ENCODE measurements at places on chromosomes 2 and 18. TPM values are rescaled to one million over a fixed set of nuclear protein-coding genes. Genes with fewer than 3 reads are reported as not detected.

DNA sequence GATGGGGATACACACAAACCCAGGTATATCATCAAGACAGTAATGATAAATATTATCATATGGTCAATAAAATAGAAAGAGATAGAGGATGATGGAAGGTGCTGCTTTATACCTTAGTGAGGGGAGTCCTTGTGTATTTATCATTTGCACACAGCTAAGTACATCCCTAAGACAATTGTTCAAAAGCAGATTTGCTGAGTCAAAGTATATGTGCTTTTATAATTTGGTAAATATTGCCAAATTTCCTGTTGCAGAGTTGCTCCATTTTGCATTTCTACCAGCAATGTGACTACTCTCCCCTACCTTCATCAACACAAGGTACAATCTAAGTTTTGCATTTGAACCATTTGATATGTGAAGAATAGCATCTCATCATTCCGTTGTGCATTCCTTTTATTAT lies 22.6 kb upstream of the PLEK start:
- DNase-seq, result no peak

DNA sequence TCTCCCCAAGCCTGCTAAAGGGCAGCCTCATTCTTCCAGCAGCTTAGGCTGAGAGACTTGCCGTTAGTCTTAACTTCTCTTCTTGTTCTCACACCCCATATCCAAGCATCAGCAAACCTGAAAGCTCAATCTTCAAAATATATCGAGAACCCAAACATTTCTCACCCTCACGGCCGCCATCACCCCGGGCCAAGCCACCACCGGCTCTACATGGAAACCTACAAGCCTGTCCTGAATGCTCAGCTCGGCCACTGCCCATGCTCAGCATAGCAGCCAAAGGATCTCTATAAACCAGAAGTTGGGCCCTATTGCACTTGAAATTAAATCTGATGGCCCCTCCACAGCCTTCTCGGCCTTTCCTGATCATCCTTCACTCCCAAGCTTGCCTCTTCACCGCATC lies 2.1 kb downstream of the HS1BP3 start:
- DNase-seq, result no peak

- peak; percentile 25 for DNase-seq
Measured at GRCh38 chr2:172342078-172342477, 85.3 kb upstream of the ITGA6 start.

The GDF7 gene
- 17.2 TPM for total RNA-seq

DNA sequence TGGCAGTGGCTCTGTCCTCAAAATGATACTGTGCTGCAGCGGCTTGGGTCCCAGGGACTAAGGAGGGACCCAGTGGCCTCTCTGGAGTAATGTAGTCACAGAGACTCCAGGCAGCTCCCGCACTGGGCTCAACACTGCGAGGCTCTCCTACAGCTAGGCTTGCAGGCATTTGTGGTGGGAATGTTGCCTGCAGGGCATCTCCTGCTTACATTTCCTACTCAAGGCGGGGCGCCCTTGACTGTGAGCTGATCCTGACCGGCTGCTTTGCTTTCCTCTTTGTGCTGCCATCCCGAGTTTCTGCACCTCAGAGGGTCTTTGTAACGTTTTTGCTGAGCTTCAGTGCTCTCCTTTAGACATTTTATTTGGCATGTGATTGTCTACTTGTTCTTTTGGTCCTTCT lies 177.4 kb upstream of the FN1 start:
- no peak for DNase-seq

GRCh38 chr2:72770879-72771461 lies 54.9 kb downstream of the EXOC6B start:
- DNase-seq, result peak; percentile 78

DNA sequence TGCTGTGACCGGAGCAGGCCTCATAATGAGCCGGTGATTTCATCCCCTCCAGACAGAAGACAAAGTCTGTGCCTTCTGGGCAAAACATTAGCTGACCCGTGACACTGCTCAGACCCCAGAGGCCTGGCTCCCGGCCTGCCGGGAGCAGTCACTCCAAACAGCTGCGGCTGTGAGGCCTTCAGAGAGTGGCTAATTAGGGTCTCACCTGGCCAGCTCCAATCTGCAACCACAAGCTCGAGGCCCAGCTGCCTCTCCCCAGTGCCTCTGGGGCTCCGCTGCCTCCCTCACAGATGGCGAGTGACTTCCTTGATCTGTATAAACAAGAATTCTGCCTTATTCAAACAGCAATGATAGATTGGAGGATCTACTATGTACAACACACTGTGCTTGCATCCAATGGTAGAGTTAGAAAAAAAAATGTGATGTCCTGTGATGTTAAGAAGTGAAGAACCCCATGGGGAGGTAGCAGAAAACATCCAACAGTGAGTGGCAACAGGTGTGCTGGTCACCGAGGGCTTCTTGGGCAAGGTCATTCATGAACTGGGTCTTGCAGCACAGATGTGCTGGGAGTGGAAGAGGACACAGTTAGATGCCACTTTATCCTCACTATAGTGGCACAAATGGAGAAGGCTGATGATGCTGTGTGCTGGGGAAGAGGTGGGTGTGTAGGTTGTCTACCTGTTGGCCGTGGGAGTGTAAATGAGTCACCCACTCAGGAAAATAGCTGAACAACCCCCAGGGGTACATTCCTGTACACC lies 98.2 kb upstream of the ASAP2 start:
- DNase-seq, result no peak

The IL1RL2 gene
- 0.13 TPM for total RNA-seq

GRCh38 chr18:3541549-3542386 lies 91.8 kb downstream of the TGIF1 start:
- DNase-seq, result no peak

The IHH gene
- under 0.01 TPM for total RNA-seq

The RND3 gene
- 25.5 TPM for total RNA-seq

GRCh38 chr18:30601541-30601940 lies 441.0 kb downstream of the DSC3 start:
- no peak for DNase-seq

GRCh38 chr18:74873629-74874028 lies 276.0 kb downstream of the ZNF407 start:
- no peak for DNase-seq

GRCh38 chr2:222017252-222017850 lies 281.4 kb downstream of the PAX3 start:
- no peak for DNase-seq

DNA sequence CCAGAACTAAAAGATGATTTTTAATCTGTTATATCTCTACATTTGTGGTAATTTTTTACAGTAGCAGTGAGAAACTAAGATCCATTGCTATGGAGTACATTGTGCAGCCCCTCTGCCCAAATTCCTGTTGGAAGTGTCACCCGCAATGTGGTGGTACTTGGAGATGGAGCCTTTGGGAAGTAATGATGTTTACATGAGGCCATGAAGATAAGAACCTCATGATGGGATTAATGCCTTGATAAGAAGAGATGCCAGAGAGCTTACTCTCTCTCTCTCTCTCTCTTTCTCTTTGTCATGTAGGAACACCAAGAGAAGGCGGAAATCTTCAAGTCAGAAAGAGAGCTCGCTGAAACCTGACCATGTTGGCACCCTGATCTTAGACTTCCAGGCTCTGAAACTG lies 535.4 kb downstream of the PID1 start:
- DNase-seq, result no peak

DNA sequence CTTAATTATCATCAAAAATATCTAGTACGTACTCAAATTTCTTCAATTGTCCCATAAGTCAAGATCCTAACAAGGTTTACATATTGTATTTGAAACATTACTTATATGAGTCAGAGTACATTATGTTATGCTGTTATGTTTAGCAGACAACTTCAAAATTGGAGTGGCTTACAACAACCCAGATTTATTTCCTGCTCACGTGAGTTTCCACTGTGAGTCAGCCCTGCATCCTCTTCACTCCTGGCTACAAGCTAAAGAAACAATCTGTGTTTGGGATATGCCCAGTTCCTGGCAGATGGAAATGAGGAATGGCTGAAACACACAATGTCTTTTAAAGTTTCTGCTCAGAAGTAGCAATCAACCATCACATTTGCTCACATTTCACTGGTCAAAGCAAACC lies 31.5 kb upstream of the TANC1 start:
- DNase-seq, result peak; percentile 98

The KRTCAP3 gene
- 0.38 TPM for total RNA-seq

The ARL4C gene
- 2.7 TPM for total RNA-seq

GRCh38 chr18:41244591-41245037 lies 710.4 kb upstream of the PIK3C3 start:
- no peak for DNase-seq

GRCh38 chr18:65822826-65823225 lies 72.0 kb downstream of the CDH7 start:
- DNase-seq, result no peak

DNA sequence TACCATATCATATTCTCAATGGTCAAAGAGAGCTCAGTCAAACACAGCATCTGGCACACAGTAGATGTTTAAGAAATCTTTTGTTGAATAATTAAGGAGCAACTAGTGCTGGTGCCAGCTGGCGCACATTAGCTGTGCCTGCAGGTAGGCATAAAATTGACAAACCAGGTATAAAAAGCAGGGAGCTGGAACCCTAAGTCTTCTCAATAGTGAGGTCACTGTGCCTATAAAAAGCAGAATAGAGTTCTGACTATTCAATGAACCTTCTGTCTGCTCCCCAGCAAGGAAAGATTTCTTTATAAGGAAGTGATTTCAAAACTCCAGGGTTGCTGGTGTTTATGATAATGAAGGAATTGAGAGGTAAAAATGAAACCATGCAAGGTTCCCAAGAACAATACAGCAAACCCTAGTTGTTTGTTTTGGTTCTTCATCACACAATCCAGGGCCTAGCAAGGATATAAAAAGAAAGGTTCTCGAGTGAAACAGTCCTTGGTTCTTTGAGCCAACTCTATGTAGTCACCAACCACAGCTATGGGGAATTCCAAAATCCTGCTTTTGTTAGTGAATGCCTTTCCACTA lies 76.1 kb downstream of the THADA start:
- DNase-seq, result peak; percentile 22

- peak; percentile 43 for DNase-seq
Measured at GRCh38 chr2:109516445-109517117, 97.2 kb downstream of the SEPTIN10 start.

The MC2R gene
- not detected for total RNA-seq

GRCh38 chr2:17231394-17231965 lies 286.8 kb downstream of the RAD51AP2 start:
- DNase-seq, result no peak

- no peak for DNase-seq
Measured at GRCh38 chr2:66896131-66896530, 461.2 kb downstream of the MEIS1 start.

GRCh38 chr18:34880882-34881834 lies 160.1 kb upstream of the MAPRE2 start:
- no peak for DNase-seq

GRCh38 chr2:56229397-56230060 lies 45.7 kb downstream of the CCDC85A start:
- DNase-seq, result no peak

DNA sequence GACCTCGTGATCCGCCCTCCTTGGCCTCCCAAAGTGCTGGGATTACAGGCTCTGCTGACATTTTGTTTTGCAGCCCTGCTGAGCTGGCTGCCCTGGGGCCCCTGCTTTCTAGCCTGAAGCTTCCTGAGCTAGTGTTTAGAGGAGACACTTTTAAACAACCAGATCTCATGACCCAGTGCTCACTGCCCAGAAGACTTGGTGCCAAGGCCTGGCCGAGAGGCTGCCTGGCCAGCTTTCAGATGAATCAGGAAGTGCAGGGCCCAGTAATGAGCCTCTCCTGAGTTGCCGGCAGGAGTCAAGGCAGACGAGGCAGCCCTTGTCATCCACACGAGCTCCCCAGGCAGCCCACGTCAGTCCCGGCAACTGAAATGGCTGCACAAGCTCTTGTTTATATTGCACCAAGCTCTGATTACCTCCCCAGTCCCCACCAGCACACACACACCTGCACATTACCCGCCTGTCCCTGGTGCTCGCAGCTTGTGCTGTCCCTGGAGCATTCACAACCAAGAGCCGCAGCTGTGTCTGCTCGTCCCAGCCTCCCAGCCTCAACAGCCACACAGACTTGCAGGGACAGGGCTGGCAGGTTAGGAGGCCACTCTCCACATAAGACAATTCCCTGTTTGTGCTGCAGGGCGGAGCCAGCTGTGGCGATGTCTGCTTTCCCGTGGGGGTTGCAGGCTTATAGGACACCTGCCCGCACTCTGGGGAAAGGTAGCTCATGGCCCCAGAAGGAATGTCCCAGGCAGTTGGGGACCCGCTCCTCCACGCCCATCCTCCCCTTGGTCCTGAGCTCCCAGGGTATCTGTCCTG lies 331.2 kb upstream of the MYT1L start:
- DNase-seq, result no peak

DNA sequence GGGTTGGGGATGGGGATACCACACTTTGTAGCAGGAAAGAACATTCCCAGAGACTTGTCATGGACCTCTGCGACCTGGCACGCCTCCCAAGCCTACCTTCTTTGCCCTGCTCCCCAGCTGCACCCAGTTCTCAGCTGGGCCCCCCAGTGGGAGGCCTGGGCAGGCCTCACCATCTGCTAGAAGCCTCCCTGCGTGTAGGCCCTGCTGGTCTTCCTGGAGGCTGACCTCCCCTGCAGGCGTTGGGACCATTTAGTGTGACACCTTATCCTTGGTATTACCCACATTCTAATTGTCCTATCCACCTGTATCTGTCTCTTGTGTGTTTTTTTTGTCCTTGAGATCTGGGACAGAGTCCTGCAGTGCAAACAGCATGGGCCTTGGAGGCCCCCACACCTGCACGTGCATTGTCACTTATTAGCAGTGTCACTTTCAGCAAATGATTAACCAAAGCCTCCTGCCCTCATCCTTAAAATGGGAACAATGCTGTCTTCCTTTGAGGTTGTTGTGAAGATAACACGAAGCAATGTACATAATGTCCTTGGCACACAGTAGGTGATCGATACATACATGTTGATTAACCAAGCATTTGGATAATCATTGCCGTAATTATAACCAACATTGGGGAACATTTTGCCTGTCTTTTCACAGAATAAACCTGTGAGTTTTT lies 77.2 kb downstream of the LIPG start:
- no peak for DNase-seq

- no peak for DNase-seq
Measured at GRCh38 chr18:48975817-48976649, 25.3 kb upstream of the SMAD7 start.

The RAB6D gene
- total RNA-seq, result not detected

The MYOM1 gene
- total RNA-seq, result 0.26 TPM

DNA sequence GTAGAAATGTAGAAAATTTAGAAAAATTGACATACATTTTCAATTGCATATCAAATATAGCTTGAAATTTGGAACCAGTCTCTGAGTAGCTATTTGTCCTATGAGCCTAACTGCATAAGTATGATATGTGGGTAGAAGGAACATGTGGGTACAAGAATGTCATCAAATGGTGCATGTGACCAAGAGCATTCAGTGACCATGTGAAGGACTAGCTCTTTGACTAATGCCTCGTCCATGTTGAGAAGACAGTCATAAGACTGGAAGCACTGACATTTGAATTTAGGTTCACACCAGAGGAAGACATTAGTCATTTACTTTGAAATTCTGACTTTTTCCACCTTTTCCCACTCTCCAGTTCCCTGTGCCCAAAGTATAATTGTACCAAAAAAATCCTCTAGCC lies 12.6 kb downstream of the MRPL44 start:
- no peak for DNase-seq

GRCh38 chr2:201126308-201127151 lies 10.6 kb downstream of the CFLAR start:
- DNase-seq, result peak; percentile 87
